ENCODE measurements at places on chromosomes 2 and 18. TPM values are rescaled to one million over a fixed set of nuclear protein-coding genes. Genes with fewer than 3 reads are reported as not detected.

GRCh38 chr18:2395427-2396161, 175.7 kb downstream of the METTL4 start:
- DNase-seq, result no peak

DNA sequence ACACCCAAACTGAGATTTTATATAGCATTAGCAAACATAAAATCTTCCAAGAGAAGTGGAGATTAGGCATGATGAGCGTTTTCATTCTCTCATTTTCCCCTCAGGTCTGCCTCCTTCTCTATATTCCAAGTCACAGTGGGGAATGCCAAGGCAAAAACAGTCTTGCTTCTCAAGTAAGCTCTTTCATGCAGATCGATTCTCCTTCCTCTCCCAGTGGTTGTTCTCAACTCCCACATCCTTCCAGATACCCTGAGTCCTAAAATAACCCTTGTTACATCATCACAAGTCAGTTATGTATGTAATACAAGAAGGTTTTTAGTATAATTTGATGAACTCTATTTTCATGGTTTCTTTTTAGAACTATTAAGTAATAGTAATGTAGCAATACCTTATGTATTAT, 150.6 kb downstream of the TXNL1 start:
- no peak for DNase-seq

GRCh38 chr2:101204400-101205115, 48.1 kb upstream of the CNOT11 start:
- no peak for DNase-seq

GRCh38 chr2:39778233-39778632, 825 bp downstream of the THUMPD2 start:
- DNase-seq, result no peak

- no peak for DNase-seq
Observed at GRCh38 chr18:30487962-30488361, 554.6 kb downstream of the DSC3 start.

- no peak for DNase-seq
Observed at GRCh38 chr18:32349728-32350395, 120.8 kb downstream of the GAREM1 start.

DNA sequence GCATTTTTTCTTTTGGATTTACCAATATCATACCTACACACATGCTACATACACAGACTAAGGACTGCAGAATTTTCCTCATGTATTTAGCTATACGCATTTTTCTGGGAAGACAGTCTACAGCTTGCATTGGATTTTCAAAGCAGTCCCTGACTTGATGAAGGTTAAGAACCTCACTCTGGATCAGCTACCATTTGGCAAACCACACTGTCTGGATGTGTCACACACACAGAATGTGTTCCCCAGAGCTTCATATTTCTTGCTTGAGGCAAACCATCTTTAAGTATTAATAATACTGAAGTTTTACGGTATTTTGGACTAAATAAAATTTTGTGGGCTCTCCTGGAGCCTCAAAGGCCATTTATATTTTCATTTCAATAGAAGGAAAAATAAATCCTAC, 102.3 kb downstream of the TCF4 start:
- DNase-seq, result no peak

GRCh38 chr18:25167612-25168410, 184.2 kb downstream of the ZNF521 start:
- DNase-seq, result no peak

DNA sequence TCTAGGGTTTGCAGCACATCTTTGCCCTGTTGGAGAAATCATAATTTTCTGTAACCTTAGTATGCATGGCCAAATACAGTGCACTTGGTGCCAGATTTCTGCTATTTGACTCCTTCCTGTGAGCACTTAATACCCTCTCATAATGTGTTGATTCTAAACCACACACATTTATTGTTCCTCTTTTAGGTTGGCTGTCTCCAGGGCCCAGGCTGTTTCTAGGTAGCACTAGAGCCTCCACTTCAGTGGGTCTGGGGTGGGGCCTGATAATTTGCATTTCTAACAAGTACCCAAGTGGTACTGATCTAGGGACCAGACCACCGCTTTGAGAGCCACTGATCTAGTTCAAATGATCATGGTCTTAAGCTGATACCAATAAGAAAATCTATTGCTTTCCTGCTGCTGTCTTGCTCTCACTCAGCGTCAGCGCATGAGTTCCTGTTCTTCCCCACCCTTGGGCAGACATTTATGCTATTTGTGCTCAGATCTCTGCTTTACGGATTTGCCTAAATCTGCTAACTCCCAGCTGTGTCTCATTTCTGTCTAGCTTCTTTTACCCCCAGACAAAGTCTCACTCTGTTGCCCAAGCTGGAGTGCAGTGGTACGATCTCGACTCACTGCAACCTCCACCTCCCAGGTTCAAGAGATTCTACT, 7.4 kb downstream of the PTRHD1 start:
- DNase-seq, result no peak

DNA sequence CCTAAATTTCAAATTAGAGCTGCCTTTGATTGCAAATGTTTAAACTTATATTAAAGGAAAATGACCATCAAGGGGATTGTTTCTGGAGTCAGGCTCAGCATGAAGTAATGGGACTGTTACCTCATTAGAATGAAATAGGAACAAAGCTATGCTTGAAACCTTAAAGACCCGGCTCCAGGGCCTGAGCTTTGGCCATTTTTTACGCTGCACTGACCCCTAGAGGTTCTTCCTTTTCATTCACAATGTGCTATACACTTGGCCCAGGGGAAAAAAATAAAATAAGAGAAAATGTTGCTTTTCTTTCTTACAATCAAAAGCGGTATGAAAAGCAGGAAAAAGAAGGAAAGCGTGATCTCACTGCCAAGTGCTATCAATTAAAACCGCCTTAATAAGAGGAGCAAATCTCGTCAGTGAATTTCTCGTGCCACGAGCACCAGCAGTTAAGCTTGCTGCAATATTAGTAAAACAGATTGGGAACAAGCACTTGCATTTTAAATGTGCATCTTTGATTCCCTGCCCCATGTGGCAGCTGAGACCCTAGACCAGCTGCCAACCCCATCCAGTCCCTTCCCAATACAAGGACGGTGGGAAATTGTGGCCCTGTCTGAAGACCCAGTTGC, 96.6 kb downstream of the MBD2 start:
- DNase-seq, result no peak

DNA sequence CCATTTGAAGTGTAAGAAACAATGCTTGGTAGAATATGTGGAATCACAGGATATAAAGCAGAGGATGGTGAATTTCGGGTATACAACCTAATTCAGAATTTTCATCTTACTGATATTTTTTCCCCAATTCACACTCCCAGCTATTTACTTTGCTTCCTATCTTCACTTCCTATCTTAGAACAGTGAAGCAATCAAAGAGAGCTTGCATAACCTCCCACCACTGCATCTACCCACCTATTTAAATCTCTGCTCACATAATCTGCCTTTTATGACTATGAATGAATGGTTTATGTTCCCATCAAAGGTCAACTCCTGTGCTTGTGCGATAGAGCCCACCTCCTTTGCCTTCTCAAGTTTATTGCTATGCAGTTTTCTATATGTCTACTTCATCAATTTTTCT, 3.3 kb downstream of the RMDN2 start:
- no peak for DNase-seq

- no peak for DNase-seq
Observed at GRCh38 chr2:18804536-18804935, 215.2 kb upstream of the NT5C1B start.

DNA sequence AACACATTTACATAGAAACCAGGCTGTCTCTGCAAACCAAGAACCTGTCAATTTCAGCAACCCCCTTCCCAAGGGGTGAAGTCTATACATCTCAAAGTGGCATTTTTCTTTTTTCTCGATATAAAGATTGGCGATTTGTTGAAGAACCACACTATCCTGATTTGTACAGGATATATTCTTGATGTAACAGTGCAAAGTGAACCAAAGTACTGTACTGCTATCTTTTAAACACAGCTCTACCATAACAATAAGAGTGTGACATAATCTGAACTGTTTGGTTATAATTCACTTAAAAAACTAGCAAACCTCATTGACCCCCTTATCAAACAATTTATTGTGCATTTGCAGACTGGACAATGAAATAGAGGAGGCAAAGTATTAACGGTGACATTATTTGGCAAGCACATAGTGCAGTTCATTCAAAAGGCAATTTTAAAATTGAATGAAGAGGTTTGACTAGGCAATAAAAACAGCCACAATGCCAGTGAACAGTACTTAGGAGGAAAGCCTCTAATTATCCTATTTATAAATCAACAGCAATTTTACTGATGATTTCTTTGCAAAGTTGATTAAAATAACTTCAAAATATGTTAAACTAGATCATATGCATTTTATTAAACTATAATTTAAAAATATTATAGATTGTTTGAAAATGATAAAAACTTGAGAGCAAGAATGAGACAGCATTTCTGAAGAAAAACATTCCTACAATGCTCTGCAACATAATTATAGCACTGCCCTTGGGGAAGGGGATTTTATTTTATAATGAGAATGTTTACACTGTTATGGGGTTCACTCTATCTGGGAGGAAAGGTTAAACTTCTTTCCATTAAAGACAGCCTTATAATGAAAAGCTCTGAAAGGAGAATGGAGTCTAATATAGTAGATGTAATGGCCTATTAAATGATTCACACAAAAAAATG, 440.9 kb downstream of the ZEB2 start:
- no peak for DNase-seq

- no peak for DNase-seq
Observed at GRCh38 chr2:237064203-237065070, 21.3 kb upstream of the COPS8 start.

DNA sequence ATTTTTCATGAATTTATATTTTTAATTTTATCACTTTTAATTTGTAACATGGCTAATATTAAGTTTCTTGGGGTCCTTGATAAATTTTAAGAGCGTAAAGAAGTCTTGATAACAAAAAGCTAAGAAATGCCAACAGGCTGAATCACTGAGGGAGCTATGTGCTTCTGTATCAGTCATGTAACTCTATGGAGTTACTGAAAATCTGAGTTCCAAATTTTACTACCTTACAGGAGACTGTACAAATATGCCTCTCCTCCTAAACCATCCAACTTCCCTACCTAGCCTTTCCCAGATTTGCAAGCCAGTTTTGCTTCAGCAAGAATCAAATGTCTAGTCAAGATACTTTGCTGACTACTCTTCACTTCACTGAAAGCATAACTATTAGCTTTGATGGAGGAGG, 35.7 kb downstream of the FEZ2 start:
- no peak for DNase-seq

DNA sequence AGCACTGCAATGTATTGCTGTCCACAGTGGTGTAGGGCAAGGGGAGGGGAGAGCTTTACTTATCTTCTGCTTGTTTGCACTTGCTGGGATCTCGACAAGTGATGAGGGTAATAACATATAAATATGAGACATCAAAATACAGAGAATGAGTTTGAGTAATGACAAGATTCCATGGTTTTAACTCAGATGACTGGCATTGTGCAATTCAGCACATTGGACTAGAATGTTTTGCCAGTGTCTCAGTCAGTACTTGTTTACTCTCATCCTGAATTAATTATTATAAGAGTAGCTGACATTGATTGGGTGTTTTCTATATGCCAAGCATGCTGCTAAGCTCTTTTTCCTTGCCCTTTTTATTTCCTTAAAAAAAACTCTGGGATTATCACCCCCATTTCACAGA, 306.7 kb upstream of the MMADHC start:
- DNase-seq, result no peak

DNA sequence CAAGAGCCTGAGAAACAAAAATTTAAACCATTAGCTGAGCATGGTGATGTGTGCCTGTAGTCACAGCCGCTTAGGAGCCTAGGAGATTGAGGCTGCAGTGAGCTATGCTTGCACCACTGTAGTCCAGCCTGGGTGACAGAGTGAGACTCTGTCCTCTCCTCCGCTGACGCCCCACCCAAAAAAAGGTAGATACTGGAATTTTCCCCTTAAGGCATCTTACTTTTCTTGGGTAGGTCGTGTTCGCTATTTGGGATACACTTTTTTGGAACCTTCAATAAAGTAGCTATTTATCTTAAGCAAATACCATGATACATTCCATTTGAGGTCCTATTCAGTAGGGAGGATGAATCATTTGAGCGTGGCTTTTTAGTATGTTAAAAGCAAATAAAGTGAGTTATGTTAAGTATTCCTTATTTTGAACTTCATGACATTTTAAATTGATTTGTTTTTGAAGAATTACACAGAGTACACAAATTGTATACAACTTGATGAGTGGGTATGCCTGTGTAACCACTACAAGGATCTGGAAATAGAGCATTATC, 38.7 kb downstream of the RALBP1 start:
- DNase-seq, result no peak

- DNase-seq, result no peak
Observed at GRCh38 chr2:135424849-135425248, 106.2 kb downstream of the ZRANB3 start.

GRCh38 chr18:37762076-37762621, 196.6 kb upstream of the CELF4 start:
- no peak for DNase-seq

DNA sequence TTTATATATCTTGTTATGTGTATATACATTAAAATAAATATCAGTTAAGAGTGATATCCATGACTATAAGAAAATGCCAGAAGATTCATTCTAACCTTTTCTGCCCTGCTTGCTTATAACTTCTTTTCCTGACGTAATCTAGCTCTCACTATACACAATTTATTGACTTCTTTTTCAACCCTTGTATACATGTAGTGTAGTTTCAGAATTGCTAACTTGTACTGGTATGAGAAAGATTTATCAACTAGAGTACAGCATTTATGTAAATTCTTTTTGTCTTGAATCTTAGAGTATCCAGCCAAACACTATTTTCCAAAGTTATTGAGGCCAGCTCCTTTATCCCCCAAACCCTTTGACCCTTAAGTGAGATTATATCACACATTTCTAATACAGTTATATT, 798.0 kb upstream of the RAB6C start:
- DNase-seq, result no peak

LCT gene
- 0.31 TPM for total RNA-seq

LRP1B gene
- not detected for total RNA-seq

ALPG gene
- total RNA-seq, result not detected

CKAP2L gene
- total RNA-seq, result 24.3 TPM

CAMKMT gene
- 10.0 TPM for total RNA-seq

MOCOS gene
- 0.14 TPM for total RNA-seq

CCDC148 gene
- total RNA-seq, result not detected

OTOS gene
- total RNA-seq, result not detected

Data from activated naive CD8-positive, alpha-beta T cell treated with anti-CD3 and anti-CD28 coated beads for 36 hours (primary cell).